ENCODE measurements at places on chromosomes 11 and 22.

GRCh38 chr11:30351061-30351460, 28.2 kb downstream of the ARL14EP start:
- no peak for DNase-seq

GRCh38 chr11:12060385-12060985, 49.9 kb upstream of the MICAL2 start:
- DNase-seq = no peak

- DNase-seq = no peak
Measured at GRCh38 chr22:23639661-23640060, 7.5 kb upstream of the DRICH1 start.

DNA sequence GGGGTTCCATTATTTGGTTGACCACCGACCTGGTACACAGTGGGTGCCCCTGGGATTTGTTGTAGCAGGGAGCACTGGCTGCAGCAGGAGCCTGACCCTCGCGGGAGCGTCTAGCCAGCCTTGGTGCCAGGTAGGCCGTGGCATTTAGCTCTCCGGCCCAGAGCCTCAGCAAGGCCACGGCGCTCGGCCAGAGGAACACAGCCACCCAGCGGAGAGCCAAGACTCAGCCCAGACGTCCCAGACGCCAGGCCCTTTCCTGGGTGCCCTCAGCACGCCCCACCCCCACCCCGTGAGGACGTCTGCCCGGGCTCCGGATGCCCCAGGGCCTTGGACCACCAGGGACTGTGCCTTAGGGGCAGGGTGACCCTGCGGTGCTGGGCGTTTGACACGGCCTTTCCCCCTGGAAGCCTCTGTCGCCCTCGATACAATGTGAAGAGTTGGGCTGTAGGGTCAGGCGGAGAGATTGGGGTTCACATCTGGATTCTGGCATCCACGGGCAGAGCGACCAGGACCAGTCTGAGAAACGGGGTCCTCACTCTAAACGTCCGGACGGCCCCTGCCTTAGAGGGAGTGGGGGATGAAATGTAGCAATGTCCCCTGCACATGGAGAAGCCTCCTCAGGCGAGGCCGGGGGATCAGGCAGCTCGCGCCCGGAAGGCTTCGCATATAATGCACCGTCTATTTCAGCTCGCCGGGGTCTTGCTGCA, 99.2 kb upstream of the FGF3 start:
- no peak for DNase-seq

DNA sequence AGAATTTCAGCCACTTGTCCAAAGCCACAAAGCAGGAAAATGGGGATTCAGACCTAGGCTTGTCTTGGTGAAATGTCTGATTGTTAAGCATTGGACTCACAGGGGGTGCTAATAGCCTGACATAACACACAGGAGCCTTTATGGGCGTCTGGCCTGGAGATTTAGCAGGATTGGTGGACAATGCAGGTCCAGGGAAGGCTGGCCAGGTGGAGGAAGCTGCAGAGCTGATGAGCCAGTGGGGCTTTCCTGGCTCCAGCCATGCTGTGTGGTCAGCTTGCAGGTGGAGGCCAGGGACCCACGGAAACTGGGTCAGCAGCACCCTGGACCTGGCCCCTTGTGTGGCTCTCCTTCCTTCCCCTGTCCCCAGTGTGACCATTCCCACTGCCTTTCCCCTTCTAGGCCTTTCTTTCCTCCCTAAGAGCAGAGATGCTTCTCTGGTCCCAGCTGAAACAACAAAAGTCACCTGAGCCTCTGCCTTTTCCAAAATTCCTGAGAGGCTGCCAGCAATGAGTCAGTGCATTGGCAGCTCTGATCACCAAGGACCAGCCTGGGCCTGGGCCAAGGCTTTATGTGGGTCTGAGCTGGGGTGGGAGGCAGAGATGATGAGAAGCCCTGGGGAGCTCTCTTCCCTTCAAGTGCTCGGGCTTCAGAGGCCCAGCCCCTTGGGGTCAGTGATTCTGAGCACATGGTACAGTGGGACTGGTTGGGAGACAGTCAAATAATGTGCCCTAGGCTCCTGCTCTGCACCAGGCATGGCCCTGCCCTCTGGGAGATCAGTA, 85.2 kb downstream of the CCDC81 start:
- peak; percentile 80 for DNase-seq

DNA sequence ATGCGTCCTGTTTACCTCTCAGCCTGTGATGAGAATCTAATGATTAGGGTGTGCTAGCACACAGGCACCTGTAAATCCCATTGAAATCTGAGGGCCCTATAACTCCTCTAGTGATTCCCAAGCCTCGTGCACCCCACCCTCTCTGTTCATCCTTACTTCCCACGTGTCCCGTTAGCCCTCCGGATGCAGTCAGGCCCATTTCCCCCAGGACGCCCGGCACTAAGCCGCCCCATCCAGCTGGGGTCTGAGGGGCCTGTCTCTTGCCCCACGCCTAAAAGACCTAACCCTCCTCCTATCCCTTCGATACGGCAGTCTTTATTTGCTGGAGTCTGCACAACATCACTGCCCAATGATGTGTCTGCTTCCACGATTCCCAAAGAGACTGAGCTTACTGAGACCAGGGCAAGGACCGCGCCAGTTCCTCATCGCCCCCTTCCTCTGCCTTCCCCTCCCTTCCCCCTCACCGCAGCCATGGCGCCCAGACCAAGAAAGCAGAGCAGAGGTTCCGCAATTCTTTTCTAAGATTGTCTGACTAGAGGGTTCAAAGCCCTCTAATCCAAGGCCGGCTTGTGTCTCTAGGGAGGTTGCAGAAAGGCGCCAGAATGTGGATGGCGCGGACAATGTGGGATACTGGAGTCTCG, 1.1 kb upstream of the FADS2 start:
- no peak for DNase-seq

- DNase-seq = peak; percentile 58
Measured at GRCh38 chr11:14148653-14149273, 186.2 kb downstream of the SPON1 start.

DNA sequence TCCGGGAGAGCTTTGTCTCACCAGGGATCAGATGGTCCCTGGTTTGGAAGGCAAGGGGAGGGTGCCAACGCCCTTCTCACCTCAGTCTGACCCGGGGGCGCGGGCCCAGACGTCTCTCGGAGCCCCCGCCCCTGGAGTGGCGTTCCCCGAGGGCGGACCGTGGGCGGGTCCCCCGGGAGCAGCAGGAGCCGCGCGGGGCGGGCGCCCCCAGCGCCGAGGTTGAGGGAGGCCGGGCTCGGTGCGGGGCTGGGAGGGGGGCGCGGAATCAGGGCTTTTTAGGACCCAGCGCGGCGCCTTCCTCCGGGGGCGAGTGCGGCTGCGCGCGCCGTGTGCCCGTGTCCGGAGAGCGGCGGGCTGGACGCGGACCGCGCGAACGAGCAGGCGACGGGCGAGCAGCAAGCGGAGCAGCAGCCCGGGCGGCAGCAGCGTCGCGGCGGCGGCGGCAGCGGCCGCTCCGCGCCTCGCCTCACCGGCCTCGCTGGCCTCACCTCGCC, at the start of gene KCNC1:
KCNC1 (plus strand) TSS at position 364 of the 494 bp plus-strand sequence. CDS start 1,222 bp downstream, outside the sequence.
- peak; percentile 84 for DNase-seq

GRCh38 chr11:121592708-121593107, 139.9 kb upstream of the SORL1-AS1 start:
- no peak for DNase-seq

GRCh38 chr11:61480994-61481335, 27.6 kb upstream of the LRRC10B start:
- no peak for DNase-seq

- no peak for DNase-seq
Measured at GRCh38 chr11:79312617-79313529, 128.0 kb downstream of the TENM4 start.

DNA sequence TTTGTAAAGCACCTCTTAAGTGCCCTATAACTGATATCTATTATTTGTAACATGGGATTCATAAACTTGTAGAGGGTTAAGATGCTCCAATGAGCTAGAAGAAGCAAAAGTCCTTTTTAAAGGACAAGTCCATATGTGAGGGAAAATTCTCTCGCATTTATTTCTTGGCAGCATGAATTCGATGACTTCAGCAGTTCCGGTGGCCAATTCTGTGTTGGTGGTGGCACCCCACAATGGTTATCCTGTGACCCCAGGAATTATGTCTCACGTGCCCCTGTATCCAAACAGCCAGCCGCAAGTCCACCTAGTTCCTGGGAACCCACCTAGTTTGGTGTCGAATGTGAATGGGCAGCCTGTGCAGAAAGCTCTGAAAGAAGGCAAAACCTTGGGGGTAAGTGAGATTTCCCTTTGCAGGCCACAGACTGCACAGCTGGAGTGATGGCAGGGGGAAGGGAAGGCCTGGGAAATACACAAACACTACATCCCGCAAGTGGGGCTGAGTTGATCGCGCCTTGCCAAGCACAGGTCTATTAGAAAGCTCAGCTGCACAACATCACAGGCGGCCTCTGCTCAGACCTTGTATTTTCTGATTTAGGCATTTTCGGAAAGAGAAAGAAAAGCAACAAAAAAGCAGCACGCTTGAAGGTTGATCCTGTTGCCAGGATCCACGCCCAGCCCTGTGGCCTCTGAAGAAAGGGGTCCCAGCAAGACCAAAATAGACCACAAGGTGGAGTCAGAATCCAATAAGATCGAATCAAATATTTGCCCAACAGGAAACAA, 1.5 kb downstream of the MS4A8 start:
- no peak for DNase-seq

DNA sequence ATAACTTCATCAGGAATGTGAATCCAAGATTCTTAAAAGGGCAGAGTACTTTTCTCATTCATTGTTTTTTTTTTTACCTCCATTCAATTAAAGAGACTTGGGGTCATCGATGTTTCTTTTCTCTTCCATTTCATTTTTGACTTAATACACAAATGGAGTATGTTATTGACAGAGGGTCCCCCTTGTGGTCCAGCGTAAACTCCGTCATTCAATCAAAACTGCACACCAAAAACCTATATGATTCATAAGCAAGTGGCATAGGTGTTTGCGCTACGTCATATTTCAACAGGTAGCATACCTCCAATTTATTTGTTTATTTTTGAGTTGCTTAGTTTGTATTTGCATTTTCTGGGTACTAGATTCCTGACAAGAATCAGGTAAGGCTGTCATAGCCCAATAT, 12.7 kb upstream of the FOLH1 start:
- DNase-seq = no peak

DNA sequence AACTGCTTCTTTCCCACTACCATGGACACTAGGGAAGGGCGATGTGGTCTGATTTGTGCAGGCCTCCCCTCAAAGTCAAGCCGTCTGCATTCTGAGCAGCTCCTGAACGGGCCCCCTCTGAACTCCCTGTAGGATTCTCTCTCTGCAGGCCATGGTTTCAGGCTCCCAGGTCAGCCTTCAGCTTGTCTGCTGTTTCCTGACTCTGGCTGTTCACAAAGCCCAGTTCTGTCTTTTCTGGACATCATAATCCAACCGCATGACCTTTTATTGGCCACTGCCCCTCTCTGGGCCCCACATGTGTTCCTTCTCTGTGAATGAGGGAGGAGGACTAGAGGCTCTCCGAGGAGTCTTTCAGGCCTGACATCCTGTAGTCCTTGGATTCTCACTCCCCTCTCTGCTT, 161.0 kb downstream of the FEZ1 start:
- DNase-seq = no peak

- peak; percentile 28 for DNase-seq
Measured at GRCh38 chr22:27088026-27088425, 430.6 kb downstream of the MIAT start.

GRCh38 chr11:6925636-6926207, 504 bp upstream of the ZNF215 start:
- DNase-seq = peak; percentile 24

DNA sequence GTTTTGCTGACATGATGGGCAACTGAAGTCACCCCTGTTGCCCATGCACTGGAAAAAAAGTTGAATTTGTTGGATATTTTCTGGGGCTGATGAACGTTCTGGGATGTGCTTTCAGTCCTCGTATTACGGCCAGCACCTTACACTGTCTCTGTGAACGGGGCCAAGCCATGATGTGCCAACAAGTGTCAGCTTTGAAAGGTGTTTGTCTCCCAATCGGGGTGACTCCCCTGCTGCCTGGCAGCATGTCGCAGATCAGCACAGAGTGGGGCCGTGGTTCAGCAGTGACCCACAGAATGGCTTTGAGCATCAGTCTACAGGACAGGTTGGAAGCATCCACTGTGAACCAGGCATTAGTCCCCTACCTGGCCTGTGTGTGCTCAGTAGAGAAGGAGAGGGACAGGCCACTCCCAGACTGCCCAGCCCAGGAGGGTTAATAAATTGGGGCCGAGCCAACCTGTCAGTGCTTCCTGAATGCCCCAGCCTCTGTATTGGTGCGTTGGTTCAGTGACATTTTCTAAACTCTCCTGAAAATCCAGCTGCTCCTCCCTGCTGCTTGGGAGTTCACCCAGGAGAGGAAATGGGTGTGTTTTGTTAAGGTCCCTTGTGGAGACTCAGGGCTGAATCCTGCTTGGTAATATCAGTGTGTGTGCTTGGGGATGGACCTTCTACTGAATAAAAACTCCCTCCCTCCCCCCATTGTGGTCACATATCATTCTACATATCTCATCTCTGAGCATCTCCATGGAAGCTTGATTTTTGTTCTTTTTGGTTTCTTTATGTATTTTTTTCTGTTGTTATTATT, 50.7 kb upstream of the TTC12 start:
- DNase-seq = no peak

GRCh38 chr11:118290923-118291322, 13.6 kb upstream of the CD3E start:
- no peak for DNase-seq

GRCh38 chr11:128727796-128728431, 34.0 kb downstream of the FLI1 start:
- DNase-seq = no peak

DNA sequence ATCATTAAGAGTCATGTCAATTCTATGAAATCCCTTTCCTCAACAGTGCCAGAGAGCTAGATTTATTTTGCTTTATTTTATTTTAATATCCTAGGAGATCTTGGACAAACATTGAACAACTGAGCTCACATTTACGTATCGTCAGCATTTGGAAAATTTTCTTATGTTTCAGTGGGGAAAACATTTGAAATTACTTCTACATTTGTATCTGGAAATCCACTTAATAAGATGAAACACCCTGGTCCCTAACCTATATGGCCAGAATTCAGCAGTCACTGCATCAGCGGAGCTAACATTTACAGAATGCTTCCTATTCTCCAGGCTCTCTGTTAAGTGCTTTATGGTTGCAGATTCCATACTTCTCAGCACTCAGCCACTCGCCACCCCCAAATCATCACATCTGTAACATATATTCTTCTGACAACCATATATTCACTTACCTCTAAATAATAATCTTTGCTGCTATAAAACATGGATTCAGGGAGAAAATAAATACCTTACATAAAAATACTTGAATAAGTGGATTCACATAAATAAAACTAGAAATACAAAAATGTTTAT, 773.9 kb downstream of the JRKL start:
- no peak for DNase-seq

DNA sequence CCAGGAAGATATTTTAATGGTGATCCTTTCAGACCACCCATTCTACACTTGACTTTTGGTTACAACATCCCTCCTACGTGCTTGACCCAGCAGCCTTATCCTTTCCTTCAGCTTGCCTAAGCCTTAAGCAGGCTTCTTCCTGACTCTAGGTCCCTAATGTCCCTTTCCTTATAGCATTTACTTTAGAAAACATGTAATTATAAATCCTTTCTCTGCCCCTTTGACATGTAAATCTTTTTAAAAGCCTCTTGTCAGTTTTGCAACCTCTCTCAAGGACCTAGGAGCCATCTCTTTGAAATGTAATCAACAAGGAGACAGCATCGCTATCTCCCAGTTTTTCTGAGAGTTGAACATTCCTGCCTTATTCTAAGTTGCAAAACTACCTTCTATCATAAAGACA, 1255.2 kb downstream of the LRRC4C start:
- no peak for DNase-seq

- DNase-seq = no peak
Measured at GRCh38 chr11:15590132-15590531, 475.4 kb downstream of the INSC start.

GRCh38 chr22:40348025-40348658, 1.8 kb downstream of the ADSL start:
- DNase-seq = peak; percentile 80

Data from AG20443 (cell line).